ENCODE measurements at places on chromosomes 7 and 10.

- DNase-seq = no peak
Measured at GRCh38 chr10:73554721-73555120, 36.4 kb downstream of the USP54 start.

- DNase-seq = no peak
Measured at GRCh38 chr7:55546814-55547213, 25.5 kb downstream of the VOPP1 start.

DNA sequence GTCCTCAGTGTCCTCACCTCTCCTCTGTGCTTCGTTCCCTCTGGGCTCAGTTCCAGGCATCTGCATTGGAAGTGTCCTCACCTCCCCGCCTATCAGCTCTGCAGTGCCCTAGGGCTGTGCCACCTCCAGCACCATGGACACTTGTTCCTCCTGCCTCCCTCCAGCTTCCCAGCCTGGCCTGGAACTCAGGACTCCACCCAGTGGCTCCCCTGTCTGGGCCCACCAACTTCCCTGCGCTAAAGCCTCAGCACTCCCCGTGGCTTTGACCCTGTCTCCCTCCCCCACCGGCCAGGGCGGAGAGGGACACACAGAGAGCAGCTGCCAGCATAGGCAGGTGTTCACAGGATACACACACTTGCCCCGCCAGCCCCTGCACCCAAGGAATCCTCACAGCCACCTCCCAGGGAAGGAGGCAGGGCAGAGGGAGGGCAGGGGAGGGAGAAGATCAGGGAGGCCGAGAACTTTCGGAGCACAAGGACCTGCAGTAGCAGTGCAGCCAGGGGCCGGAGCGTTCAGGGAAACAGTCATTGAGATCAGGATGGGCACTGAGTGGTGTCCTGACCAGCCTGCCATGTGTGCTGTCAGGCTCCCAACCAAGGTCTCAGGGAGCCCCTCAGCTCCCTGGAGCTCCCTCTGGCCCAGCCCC, 31.3 kb downstream of the ANXA8 start:
- no peak for DNase-seq

DNA sequence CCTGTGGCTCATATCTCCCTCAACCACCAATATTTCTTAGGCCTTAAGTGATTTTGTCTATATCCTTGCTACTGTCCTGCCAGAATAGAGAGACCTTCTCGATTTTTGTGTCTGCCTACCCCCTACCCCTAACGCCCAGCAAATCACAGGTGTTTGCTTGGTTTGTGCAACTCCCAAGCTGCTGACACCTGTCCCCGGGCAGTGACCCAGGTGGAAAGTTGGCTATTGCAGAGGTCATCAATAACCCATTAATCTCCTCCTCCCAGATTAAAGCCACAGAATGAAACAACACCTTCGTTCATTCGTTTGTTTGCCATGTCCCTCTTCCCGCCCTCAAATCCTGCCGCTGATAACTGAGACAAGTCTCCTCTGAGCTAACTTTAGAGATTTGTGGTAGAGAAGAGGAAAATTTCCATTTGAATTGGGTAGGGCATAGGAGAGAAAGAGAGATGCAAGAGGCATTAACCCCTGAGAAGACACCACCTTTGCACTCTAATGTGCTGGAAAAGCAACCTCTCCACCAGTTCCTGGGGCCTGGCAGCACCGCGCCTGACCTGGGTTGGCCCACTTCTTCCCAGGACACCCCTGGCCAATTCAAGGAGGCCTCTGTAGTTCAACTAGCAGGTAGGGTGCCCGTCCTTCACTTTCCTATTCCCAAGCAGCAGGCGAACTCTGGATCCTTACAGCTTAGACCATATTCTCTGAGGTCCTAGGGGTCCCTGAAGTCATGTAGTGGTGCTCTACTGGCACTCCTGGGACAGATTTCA, 3.0 kb downstream of the NEUROG3 start:
- DNase-seq = no peak

- no peak for DNase-seq
Measured at GRCh38 chr10:60236869-60237524, 152.7 kb downstream of the ANK3 start.

- no peak for DNase-seq
Measured at GRCh38 chr10:126352453-126352852, 35.8 kb downstream of the ADAM12 start.

- DNase-seq = no peak
Measured at GRCh38 chr7:143495851-143496250, 18.2 kb downstream of the TAS2R41 start.

DNA sequence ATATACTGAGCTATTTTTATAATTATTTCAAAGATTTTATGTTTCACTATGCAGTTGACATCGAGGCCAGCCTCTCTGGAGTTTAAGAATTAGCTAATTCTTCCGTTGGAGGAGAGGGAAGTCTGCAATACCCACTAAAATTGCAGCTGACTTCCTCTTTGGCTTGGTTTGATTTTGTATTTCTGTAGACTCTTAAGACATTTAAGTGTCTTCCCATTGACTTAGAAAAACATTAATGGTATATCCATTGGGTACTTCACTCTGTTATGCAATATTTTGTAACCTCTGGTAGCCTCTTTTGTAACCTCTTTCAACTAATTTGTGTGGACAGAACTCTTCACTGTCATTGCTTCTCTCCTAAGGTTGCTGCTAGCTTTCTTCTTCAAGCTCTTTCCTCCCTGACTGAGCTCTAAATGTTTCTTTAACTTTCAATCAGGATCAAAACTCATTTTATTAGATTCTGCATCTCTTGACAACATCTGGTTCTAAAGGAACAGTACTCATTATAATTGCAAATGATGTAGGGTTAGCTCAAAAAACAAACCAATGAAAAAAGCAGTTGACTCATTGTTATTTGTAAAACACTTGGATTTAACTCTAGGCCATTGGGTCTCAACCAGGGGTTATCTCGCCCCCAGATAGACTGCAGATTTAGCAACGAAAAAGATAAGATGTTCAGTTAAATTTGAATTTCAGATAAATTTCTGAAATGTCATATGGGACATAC, 1.7 kb upstream of the ANKRD22 start:
- no peak for DNase-seq

DNA sequence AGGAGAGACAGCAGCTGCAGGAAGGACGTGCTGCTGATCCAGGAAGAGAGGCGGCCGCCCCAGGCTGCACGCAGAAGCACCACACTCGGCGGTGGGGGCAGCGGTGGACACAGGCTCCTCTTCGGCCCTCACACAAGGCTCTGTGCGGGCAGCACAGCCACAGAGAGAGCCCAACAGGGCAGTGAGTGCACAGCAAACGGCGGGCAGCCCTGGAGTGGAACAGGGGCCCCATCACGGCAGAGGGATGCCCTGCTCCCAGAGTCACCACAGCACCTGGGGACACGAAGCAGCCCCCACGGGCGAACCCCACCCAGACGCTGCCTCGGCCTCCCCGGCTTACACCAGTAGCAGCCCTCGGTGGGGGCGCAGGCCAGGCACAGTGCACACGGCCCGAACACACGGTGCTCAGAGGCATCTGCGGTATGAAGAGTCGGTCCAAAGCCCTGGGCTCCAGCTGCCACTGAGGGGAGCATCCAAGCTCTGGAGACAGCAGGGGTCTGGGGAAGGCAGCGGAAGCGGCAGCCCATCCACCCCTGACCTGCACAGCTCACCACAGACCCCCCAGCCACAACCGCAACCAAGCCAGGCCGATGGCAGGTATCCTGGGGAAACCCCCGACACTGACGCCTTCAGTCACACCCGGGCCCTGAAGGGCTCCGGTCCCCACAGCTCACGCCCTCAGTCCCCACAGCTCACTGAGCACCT, 16.8 kb downstream of the NUDT1 start:
- DNase-seq = no peak

GRCh38 chr10:109277456-109277855, 645.9 kb downstream of the XPNPEP1 start:
- no peak for DNase-seq

DNA sequence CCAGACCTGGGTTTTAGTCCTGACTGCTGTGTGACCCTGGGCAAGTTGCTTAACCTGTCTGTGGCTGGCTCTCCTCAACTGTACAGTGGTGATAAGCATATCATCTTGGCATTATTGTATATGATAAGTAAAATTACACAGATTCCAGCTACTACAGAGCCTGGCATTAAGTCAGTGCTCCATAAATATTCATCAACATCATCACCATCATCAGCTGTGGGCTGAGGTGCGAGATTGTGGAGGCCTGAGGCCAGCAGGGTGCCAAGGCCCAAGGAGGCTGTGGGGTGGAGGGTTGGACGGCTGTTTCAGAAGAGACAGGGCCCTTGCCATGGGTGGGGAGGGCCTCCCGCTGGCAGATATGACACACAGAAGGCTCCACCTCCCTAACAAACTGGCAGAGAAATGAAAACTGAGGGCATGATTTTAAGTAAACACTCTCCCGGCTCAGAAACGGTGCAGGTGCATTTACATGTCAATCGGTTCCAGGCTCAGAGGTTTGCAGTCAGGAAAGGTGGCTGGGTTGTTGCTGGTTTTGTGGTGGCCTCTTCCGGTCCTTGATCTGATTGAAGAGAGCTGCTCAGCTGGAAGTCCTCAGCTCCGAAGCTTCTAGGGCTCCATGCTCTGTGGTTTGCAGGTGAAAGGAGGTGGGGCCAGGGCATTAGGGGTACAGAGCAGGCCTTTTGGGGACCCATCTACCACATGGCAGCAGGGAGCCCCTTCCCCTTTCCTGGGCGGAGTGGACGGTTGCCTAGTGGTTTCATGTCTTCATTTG, 10.2 kb downstream of the CRYGN start:
- no peak for DNase-seq

DNA sequence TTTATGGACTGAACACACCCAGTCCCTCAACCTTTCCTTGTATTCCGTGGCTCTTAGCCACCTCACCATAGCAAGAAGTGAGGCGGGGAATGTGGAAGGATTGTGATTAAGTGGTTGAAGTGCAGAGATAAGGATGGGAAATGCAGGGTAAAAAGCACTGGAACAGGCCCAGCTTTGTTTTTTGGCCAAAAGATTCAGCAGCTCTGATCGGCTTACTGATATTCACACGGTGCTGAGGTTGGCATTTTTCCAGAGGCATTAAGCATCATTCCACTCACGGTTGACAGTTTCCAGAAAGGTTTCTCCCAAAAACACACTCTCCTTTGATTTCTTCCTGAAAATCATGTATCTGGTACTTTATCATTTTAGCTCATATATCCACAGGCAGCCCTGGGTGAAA, 544.2 kb downstream of the CNTNAP2 start:
- no peak for DNase-seq

DNA sequence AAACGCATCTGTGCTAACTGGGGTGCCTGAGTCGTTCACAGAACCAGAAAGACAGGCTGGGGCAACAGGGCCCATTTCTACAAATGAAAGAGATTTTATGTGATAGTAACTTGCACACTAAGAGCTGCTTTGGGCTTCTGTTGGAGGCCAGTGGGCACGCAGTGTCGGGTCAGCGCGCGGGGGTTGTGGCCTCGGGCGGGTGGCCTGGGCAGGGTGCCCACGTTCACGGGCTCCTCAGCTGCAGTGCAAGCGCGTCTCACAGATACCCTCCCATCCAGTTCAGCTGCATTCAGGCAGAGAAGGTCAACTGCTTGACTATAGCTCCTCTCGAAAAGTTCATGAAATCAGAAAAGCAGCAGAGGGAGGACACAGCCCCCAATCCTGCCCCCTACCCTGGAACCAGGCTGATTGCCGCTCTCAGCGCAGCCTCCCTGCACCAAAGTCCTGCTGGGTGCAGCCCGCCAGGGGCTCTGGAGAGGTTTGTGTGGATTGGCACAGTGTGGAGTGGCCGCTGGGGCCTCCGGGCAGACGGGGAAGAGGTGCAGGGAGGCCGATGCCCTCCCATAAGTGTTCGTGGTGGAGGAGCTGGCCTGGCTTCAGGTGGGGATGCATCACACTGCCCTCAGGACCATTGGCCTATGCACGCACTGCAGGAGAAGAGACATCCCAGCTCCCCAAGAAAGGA, 582.8 kb downstream of the TCERG1L start:
- no peak for DNase-seq

DNA sequence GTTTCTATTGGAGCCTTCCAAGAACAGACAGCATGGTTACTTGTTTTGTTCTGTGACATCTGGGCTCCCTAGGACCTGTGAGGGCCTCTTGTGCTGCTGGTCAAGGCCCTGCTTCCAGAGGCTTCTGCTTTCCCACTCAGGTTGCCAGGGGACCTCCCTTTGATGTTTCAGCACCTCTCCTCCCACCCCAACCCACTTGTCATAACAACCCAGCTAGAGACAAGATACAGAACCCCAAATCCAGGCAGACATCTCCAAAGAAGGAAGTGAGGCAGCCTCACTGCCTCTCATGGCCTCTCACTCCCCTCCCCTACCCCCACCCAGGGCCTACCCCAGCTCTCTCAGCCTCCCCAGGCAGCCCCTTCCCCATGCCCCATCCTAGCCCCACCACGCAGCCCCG, 11.3 kb downstream of the NFKB2 start:
- DNase-seq = no peak

GRCh38 chr10:22335173-22335933, 9.9 kb upstream of the SPAG6 start:
- no peak for DNase-seq

Data from HuH-7.5 (cell line).